Urinary bladder (tissue), 4 donors: ENCODE measurements at places on chromosomes 6 and 20. TPM values are rescaled to one million over a fixed set of nuclear protein-coding genes. Genes with fewer than 3 reads are reported as not detected.
A peak's percentile ranks its signal among the peaks of the same experiment; 100 is the strongest.

Gene C6orf120
- 48.2 TPM for total RNA-seq

Gene FKBP1C
- 0.21 TPM for total RNA-seq

Gene PRSS16
- 2.0 TPM for total RNA-seq

Gene SPEF1
- total RNA-seq, result not detected

- DNase-seq, result no peak
Measured at GRCh38 chr20:37649017-37649416, 44.8 kb upstream of the CTNNBL1 start.

DNA sequence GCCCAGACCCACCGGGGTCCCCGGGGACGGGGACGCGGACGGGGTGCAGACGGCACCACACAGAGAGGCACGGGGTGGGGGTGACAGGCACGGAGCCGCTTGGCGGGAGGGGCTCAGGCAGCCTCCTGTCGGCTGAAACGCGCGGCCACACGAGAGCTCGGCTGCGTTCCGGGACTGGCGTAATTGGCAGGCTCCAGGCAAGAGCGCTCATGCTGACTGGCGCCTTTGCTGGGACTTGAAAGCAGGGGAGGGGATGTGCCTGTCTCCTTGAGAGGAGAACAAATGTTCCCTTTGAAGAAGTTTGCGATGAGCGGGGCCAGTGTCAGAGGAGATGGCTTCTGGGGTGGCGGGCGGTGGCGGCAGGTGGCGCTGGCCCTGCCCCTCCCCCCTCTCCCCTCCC is 25.8 kb downstream of the BHLHE23 start:
- DNase-seq, result no peak

DNA sequence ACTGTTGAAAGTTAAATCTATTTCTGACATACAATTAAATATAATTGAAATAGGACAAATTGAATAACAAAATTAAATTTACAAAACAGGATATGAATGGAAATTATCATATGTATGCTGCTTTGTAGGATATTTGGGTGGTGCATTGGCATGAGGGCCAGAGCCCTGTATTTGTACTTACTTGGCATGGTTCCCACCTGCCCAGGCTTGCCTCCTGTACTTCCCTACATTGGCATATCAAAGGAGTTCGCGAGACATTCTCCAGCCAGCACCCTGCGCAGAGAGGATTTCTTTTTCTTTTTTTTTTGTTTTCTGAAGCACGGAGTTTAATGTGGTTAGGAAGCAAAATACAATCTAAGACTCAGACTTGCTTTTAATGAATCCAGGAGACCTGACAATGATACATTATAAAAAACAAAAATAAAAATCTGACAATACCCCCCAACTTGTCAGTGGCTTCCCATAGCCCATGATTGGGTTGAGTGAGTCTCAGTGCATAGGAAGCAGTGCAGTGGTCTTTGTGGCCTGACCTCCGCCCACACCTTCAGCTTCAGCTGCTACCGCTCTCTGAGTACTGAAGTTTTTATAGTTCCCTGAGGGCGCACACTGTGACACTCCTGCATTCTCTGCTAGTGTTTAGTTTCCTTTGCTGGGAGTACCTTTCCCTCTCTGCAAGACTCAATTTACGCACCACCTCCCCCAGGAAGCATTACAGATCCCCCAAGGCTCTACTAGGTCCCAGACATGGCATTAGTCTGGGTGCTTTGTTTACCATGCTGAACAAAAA is 440.8 kb downstream of the UTRN start:
- DNase-seq, result no peak

- no peak for DNase-seq
Measured at GRCh38 chr6:162541019-162541601, 186.5 kb downstream of the PRKN start.

GRCh38 chr6:100266494-100267401 is 198.0 kb downstream of the SIM1 start:
- no peak for DNase-seq

GRCh38 chr6:24524805-24525204 is 30.0 kb downstream of the ALDH5A1 start:
- peak; percentile 21 for DNase-seq

DNA sequence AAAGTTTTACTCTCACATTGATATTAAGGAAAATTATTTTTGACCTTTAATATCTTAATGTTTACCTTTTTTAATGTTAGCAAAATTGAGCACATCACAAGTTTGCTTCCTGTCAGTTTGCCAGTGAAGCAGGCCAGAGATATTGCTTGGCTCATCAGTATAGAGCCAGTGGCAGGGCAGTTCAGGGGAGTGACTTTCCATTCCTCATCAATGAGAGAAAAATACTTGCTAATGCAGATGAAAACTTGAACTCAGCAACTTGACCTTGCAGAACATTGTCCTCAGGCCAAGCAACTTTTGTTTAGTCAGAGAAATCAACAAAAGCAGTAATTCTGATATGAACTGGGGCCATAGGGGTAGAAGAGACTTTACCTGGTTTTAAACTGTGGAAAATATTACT is 6.9 kb downstream of the TAB2 start:
- DNase-seq, result no peak

GRCh38 chr6:126657561-126658175 is 317.8 kb downstream of the CENPW start:
- no peak for DNase-seq

- DNase-seq, result no peak
Measured at GRCh38 chr20:36937402-36937770, 14.1 kb downstream of the SAMHD1 start.

DNA sequence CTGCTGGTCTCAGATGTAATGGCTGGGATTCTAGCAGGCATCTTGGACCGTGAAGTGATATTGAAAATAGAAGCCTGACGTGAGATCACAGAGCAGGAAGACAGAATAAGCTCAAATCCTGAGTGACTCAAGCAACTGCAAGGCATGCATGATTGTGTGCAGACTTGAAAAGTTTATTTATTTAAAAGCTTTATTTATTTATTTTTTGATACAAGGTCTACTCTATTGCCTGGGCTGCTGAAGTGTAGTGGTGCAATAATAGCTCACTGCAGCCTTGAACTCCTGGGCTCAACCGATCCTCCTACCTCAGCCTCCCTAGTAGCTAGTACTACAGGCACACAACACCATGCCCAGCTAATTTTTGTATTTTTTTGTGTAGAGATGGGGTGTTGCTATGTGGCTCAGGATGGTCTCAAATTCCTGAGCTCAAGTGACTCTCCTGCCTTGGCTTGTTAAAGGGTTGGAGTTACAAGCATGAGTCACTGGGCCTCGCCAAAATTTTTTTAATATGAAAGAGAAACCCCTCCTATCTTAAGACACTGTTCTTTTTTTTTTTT is 40.1 kb upstream of the RNF144B start:
- DNase-seq, result no peak

DNA sequence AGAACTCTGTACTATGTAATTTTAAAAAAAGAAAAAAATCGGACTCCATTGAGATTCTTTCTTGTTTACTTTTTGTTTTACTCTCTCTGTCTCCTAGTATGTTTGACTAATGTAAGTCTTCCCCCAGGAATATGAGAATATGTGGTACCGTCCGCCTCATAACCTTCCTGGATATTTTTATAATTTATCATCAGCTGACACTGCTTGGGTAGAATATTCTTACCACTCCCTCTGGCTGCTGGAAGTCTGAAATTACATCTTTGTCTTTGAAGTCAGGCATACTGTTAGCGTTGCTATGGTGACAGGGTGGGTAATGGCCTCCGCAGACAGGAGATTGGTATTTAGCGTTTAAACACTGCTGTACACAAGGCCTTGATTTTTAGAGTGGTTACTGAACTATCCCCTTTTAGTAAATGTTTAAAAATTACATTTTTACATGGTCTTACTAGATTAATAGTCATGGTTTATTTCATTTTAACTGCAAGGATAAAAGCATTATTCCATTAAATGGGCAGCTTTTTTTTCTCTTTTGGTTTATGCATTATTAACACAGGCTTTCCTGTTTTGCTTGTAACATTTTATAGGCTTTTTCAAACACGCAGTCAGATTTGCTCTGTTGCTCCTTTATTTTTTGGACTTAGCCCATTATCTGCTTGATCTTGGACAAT is 176.4 kb downstream of the ARID1B start:
- DNase-seq, result peak; percentile 82

DNA sequence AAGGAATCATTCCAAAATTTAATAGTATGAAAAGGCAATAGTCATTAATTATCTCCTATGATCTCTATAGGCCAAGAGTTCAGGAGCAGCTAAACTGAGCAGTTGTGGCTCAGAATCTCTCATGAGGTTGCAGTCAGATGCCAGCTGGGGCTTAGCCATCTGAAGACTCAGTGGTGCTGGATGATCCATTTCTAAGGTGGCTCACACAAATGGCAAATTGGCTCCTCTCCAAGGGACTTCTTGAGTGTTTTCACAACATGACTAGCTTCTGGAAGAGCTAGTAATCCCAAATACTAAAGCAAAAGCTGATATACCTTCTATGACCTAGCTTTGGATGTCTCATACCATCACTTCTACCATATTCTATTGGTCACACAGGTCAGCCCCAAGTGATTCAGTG is 104.2 kb downstream of the HAO1 start:
- no peak for DNase-seq

- DNase-seq, result no peak
Measured at GRCh38 chr6:118782651-118783050, 111.3 kb upstream of the ASF1A start.
